Left hindlimb (tissue), 1 donor: ENCODE measurements at places on chromosomes 2 and 18.

DNA sequence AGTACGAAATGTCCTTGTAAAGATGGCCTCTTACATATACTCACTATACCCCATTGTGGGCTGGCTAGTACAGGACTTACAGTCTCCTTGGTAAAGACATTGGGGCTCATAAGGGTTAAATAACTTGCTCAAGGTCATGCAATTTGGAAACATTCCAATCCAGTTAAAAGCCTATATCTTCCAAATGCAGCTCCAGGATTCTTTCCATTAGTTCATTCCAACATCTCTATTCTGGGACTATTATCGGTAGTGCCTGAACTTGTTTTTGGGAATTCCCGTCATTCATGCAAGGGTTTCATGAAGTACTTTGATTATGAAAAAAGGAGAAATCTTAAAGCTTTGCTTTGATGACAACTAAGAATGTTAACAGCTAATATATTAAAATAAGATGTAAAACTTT lies 99.2 kb upstream of the SLC8A1 start:
- no peak for DNase-seq

GRCh38 chr2:4181062-4181461 lies 477.7 kb downstream of the DCDC2C start:
- DNase-seq: no peak

- no peak for DNase-seq
Measured at GRCh38 chr2:187689372-187689771, 135.1 kb upstream of the TFPI start.

- DNase-seq: no peak
Measured at GRCh38 chr18:59458575-59458974, 99.5 kb upstream of the LMAN1 start.

GRCh38 chr18:10453806-10454680 lies at the start of gene APCDD1:
APCDD1 (plus strand) TSS chr18:10454635; CDS start chr18:10454982, 347 bp downstream.
- peak; percentile 89 for DNase-seq
